ENCODE measurements at places on chromosomes 16 and 17.

DNA sequence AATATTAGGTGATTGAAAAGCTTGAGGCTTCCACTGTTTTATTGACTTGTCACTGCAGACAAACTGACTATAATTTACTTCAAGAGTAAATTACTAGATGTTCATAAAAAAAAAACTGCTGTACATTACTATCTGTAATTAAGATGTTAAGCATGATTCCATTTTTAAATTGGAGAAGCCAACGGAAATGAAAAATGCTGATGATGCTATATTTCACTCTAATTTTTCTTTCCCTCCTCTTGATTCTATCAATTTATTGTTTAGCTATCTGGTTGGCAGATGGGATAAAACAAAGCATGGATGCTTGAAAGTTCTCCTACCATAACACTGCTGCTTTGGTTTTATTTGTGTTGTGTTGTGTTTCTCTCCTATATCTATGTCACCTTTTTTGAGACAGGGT, 41.0 kb downstream of the MAF start:
- DNase-seq = no peak

DNA sequence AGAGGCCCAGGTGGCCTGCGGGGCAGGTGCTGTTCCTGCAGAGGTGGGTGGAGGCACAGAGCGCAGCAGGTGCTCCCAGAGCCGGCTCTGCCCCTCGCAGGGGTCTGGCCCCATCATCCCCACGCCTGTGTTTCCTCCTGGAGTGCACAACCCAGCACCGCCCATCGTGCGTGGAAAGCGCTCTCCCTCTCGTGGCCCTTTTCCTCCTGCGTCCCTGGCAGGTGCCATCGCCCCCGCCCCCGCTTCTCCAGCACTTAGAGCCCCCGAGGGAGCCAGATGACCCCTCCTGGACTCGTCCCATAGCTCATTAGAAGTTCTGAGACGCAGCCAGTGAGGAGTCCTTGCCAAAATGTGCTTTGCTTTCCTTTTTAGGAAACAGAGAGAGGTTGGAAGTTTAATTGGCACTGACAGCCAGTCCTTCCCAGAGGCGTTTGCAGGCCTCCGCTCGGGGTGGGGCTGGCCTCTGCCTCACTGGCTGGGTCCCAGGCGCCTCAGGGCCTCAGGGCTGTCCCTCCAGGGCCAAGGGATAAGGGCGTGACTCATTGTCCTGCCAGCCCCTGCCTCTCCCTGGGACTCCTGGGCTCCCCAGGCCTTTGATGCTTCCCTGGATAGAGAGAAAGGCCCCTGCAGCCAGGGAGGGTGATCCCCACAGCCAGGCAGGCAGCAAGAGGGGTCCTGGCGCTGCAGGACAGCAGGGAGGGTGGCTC, 32.2 kb upstream of the CHMP6 start:
- DNase-seq = peak; percentile 76

- no peak for DNase-seq
Measured at GRCh38 chr17:81153340-81153803, 11.9 kb upstream of the PVALEF start.

- no peak for DNase-seq
Measured at GRCh38 chr17:30134551-30134950, 17.9 kb downstream of the NSRP1 start.

GRCh38 chr16:7013990-7014389, 318.7 kb upstream of the RBFOX1 start:
- no peak for DNase-seq

GRCh38 chr17:10210151-10210574, 11.8 kb upstream of the GAS7 start:
- peak; percentile 31 for DNase-seq
